ENCODE measurements at places on chromosomes 13 and 19.

GRCh38 chr13:41978007-41978406, 17.1 kb upstream of the VWA8 start:
- DNase-seq, result no peak

- no peak for DNase-seq
Measured at GRCh38 chr19:42272535-42272897, 3.5 kb downstream of the CIC start.

GRCh38 chr13:36297366-36298338, at the start of gene CCDC169:
TSS of gene CCDC169 (minus strand) at chr13:36297814. CDS start at chr13:36297719, 95 bp downstream.
- DNase-seq, result peak; percentile 77

GRCh38 chr13:50401049-50401505, 385.8 kb downstream of the KCNRG start:
- DNase-seq, result peak; percentile 48

- DNase-seq, result no peak
Measured at GRCh38 chr19:931860-932647, 6.2 kb downstream of the ARID3A start.

GRCh38 chr13:50783066-50783465, 60.4 kb downstream of the DLEU7 start:
- no peak for DNase-seq

GRCh38 chr13:98291658-98292057, 114.6 kb upstream of the RNF113B start:
- no peak for DNase-seq

DNA sequence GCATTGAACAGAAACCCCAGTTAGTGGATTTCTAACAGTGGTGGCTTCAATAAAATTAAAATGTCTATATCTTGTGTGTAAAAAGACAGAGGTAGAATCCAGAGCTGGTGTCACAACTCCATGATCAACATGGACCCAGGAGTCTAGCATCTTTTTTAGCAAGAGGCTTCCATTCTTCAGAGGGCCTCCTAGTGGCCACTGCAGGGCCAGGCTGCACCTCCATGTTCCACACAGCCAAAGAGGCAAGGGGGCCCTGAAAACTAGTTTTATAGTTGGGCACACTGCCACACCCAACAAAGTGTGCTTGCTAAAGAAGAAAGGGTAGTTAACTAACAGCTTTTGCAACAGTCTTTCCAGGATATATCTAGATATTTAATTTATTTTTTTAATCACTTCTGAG, 12.9 kb downstream of the N4BP2L1 start:
- DNase-seq, result no peak

DNA sequence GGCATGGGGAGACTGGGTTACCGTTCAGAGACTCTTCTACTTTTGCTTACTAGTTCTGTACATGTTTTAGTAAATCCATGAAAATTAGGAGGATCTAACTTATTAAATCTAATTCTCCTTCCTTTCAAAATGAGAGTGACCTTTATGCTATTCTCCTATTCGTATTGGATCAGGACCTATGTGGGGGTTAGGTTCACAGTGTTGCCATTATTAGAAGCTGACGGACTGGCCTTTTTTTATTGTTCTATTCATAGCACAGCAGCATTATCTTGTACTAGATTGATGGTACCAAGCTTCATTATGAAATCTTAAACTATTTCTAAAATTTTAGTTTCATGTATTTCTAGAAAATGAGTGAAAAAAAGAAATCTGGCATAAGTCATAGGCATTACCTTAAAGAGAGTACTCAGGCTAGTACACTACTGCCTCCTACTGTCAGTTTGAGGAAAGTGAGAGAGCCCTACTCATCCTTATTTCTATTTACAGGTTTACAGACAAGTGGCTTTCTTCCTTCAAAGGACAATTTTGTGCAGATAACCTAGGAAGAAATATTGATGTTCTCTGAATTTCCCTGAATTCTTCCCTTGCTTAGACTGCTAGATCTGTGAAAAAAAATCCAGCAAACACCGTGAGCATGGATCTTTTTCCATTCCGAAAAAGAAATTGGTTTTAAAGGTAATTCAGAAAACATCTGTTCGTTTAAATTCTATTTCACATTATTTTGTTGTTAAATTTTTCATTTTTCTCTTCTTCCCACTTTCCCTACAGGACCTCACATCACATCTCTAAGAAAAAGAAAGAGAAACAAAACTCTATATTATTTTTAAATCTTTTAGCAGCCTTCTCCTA, 485.5 kb downstream of the DIAPH3 start:
- DNase-seq, result peak; percentile 5

- no peak for DNase-seq
Measured at GRCh38 chr19:1070931-1071791, 4.2 kb downstream of the ARHGAP45 start.

- DNase-seq, result peak; percentile 33
Measured at GRCh38 chr13:39016787-39017186, 21.1 kb downstream of the PROSER1 start.

GRCh38 chr19:33124207-33125098, 7.5 kb upstream of the WDR88 start:
- no peak for DNase-seq

GRCh38 chr13:83221256-83221655, 661.0 kb downstream of the SLITRK1 start:
- DNase-seq, result peak; percentile 1

DNA sequence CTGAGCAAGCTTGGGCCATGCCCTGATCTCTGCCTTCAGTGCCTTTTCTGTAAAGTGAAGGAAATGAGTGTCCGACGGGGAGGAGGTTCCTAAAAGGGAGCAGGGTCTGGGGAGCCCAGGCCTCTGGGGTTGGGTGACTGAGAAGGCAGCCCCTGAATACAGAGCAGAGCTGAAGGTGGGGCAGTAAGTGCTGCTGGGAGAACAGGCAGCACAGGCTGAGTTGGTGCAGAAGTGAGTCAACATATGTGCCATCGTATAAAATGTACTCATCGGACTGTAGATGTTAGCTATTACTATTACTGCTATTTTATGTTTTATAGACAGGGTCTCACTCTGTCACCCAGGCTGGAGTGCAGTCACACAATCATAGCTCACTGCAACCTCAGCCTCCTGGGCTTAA, 1.0 kb upstream of the HAMP start:
- DNase-seq, result no peak

GRCh38 chr19:48418317-48419064, 25.0 kb downstream of the GRIN2D start:
- no peak for DNase-seq

- no peak for DNase-seq
Measured at GRCh38 chr19:9823816-9824215, 3.9 kb upstream of the UBL5 start.

DNA sequence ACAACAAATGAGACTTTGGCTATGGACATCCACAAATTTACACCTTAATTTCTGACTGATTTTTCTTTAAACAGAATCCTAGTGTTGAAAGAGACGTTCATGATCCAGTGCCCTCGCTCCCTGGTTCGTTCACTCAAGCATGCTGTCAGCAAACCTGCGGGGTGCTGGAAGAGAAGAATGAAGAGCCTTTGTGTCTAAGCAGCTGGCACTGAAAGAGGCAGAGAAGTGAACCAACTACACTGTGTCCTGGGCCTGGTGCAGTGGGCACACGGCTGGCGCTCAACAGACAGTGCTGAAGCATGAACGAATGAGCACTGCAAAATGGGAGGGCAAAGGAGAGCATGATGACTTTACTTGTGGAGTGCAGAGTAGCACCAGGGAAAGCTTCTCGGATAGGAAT, 46.8 kb downstream of the MIPEP start:
- DNase-seq, result no peak

- no peak for DNase-seq
Measured at GRCh38 chr13:70864731-70865130, 756.5 kb upstream of the KLHL1 start.
